SK-N-SH (cell line): ENCODE measurements at places on chromosomes 3 and 15.

GRCh38 chr3:40580494-40581091, 55.8 kb downstream of the ZNF621 start:
- DNase-seq: peak; percentile 75

GRCh38 chr15:42727750-42728381, 9.1 kb downstream of the CDAN1 start:
- peak; percentile 43 for DNase-seq

DNA sequence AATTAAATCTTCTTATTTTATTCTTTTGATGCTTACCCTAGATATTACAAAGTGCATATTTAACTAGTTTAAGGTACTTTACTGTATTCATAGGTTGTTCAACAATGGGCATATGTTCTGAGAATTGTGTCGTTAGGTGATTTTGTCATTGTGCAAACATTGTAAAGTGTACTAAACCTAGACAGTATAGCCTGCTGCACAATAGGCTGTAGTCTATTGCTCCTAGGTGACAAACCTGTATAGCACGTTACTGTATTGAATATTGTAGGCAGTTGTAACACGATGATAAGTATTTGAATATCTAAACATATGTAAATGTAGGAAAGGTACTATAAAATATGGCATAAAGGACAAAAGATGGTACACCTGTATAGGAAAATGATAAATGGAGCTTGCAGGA, 100.7 kb downstream of the CACNA2D3 start:
- DNase-seq: no peak

GRCh38 chr15:95168152-95168551, 936.8 kb downstream of the MCTP2 start:
- DNase-seq: no peak

DNA sequence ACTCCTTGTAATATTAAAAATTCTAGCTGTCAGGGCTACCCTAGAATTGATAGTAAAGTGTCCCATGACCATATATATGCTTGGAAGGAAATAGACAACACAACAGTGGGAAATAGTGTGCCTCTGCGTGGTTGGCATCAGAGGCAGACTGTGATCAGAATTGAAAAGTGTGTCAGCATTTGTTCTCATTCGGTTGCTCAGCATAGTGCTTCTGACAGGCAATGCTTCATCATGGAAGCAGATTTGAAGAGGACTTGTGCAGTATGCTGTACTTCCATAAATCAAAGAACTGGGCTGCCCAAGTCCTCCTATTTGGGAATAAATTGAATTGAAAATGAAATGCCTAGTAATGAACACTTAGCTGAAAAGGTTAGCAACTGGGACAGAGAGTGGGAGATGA, 435.7 kb downstream of the DIPK2A start:
- DNase-seq: no peak

- DNase-seq: no peak
Measured at GRCh38 chr3:38088126-38089078, 48.5 kb downstream of the ACAA1 start.

DNA sequence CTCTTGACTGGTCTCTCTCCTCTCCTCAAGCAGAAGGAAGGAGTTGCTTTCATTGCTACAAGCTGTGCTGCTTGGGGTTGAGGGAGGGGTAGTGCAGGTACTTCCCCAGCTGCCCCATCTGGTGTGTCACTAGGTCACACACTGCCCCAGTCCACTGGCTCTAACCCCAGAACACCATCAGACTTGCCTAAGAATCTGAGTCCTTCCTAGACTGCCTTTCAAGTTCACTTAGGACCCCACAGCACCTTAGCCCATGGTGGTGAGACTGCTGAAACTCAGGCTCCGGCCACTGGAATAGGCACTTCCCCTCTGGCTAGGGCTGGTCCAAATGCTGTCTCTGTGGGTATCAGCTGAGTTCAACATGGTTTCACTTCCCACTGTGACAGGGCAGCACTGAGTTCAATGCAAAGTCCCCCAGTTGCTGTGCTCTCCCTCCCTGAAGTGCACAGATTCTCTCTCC, 279.7 kb upstream of the GOLGA6L4 start:
- DNase-seq: no peak

GRCh38 chr3:98343647-98344507, 9.8 kb upstream of the OR5K4 start:
- peak; percentile 22 for DNase-seq

GRCh38 chr15:62209322-62209721, 44.2 kb upstream of the C2CD4B start:
- no peak for DNase-seq

DNA sequence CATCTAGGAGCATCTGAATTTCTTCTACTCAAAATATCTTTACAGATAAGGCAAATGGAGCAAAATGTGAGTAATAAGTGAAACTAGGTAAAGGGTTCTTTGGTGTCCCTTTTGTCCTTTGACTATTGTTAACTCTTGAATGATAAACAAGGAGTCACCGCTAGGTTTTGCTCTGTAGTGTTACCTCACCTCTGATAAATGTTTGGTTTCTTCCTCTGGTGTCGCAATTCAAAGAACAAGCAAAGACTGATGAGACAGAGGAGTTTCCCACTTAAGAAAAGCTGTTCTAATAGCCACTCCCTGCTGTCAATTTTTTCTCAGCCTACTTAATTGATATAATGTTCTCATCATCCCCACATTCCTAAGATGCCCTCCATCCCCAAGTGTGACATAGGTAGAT, 925.9 kb downstream of the IGSF11 start:
- no peak for DNase-seq

- no peak for DNase-seq
Measured at GRCh38 chr3:160331127-160331937, 67.7 kb downstream of the IFT80 start.

DNA sequence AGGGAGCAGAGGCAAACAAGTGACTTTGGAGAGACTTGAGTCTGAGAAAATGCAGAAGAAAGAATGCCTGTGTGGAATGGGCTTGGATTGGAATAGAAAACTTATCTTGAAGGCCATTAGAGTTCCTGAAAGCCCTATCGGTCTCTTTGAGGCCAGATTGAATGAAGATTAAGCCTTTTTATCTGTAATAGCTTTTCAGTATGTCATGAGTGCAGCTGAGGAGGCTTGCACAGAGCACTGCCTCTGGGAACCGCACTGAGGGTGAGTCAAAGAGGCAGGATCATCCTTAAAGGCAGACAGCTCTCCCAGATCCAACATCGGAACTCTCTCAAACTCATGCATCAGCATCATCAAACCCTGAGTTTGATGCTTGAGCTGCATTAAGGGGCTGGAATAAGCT, 515.2 kb downstream of the NTRK3 start:
- DNase-seq: no peak

DNA sequence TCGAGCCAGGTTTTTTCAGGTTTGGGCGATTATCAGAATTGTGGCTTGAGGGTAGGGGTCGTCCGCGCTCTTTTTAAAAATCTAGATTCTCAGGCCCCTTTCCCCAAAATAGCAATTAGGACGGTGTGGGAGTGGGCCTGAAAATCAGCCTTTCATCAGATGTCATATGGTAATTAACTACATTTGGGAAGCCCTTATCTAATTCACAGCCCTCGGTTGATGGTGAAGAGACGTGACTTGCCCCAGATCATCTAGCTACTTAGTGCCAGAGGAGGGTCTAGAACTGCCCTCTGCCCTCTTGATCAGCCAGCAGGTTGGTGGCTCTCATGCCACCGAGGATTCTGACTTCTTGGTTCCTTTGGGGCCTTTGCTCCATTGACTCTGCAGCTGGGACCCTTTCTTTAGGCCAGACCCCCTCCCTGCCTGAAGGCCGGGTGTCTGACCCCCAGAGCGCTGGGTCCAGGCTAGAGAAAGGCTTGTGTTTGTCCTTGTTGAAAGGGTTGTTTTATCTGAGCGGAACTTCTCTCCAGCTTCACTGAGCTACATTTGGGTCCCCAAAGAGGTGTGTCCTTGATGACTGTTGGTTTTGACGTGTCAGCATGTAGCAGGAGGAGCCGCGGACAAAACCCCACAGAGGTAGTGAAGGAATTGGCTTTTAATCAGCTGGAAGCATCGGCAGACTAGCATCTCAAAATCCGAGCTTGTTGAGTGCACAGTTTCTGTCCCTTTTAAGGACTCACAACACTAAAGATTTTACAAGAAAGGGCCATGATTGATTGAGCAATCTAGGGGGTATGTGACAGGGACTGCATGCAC, 857 bp downstream of the AEN start:
- DNase-seq: no peak

DNA sequence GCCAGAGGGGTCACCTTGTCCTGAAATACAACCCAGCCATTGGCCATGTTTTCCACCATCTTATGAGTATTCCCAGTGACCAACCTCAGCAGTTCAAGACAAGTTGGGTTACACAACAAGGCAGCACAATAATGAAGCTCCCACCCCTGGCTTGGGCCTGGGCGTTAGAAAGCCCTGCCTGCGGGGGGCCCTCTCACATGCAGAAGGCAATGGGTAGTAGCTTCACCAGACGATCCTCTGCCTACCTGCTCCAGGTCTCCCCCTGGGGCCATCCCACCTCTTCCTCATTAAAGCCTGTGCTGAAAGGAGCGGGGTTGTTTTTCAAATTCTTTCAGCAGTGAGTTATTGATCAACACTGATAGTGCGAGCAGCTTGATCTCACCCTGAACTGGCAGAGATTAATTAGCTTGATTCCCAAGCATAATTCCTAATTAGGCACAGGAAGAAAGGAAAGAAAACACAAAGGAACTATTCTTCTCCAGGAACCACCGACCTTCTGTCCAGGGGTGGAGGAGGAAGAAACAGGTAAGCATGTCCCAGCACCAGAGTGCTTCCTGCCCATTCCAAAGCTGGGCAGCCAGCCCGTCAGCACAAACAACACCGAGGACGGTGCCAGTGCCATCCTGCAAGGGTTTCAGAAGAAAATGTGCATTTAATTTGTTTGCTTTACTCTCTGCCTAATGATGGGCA, 79.7 kb upstream of the CGNL1 start:
- no peak for DNase-seq

- DNase-seq: no peak
Measured at GRCh38 chr3:56536735-56537134, 20.2 kb upstream of the CCDC66 start.

- DNase-seq: peak; percentile 48
Measured at GRCh38 chr15:57751177-57751800, 44.8 kb downstream of the POLR2M start.

DNA sequence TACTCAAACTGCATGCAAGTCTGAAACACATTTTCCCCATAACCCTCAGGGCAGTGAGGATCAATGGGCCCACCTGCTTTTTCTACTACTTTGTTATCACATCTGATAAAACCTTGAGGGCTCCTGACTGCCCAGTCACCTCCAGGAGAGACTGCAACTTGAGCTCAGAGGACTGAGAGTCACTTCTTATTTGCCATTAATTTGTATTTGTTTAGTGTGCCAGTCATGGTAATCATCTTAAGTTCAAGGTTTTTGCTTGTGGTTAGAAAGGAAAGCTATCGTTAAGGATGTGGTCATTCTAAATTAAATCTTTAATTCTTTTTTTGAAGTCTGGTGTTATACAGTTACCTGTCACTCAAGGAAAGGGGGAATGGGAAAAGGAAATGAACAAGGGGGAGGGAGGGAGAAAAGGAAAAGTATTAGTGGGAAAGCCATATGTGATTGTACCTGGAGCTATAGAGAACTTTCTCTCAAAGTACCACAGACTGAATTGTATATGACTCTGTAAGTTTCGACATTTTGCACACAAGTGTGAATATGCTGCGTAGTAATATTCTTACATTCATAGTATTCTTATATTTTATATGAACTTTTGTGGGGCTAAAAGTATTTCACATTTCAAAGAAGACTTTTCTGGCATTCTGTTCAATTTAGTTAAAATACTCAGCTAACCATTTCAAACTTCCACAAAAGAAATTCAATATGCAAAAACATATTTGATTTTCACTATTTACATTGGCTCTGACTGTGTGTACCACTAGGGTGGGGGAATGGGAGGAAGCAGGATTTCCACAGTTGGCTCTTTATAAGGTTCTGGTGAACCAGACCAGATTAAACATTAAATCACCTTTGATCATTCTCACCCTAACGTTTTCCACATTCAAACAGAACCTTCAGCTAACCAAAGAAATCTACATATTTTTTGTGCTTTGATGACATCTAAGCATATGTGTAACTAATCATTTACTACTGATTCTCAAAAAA, 166.5 kb upstream of the ATP11B start:
- no peak for DNase-seq

DNA sequence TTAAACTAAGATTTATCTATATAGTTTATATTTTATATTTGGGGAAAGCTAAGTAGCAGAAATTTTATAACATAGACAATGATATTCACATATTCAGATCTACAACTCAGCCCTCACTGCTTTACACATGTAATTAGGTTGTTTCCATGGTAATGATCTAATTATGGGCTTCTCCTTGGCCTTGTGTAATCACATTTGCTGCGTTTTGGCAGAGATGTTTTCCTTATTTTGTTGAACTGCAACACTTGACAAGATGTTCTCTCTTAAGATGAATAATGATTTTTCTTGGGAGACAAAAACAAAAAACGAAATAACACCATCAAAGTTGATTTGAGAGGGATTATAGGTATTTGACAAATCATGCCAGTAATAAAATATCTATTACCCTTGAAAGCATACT, 635.6 kb upstream of the TBL1XR1 start:
- DNase-seq: peak; percentile 29

DNA sequence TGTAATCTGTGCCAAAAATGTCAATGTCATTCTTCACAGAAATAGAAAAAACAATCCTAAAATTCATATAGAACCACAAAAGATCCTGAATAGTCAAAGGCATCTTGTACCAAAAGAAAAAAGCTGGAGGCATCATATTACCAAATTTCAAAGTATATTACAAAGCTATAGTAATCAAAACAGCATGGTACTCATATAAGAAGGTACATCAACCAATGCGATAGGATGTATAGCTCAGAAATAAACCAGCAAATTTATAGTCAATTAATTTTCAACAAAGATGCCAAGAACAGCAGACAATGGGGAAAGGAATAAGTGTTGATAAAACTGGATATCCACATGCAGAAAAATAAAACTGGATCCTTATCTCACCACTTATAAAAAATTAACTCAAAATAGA, 150.5 kb upstream of the PRICKLE2 start:
- DNase-seq: no peak

DNA sequence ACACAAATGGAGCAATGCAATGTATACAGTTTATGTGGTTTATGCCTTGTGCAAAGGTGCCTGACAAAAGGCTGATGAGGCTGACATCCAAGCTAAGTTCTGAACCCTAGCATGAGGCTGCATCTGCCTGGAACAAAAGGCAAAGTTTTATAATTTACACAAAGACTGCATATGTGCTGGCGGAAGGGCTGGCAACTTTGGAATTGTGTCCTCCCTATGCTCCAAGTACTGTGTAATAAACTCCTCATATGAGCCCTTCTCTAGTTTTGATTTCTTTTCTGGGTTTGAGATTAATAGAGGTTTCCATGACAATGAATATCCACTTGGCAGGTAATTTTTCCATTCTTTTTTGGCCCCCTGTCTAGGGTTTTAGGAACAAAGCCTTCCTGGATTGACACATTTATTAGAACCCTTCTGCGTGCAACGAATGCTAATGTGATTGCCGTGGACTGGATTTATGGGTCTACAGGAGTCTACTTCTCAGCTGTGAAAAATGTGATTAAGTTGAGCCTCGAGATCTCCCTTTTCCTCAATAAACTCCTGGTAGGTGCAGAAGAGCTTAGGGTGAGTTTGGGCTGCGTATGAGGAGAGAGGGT, 10.8 kb downstream of the PLA1A start:
- DNase-seq: no peak
